GM04503 (cell line): ENCODE measurements at places on chromosomes 6 and 20.

DNA sequence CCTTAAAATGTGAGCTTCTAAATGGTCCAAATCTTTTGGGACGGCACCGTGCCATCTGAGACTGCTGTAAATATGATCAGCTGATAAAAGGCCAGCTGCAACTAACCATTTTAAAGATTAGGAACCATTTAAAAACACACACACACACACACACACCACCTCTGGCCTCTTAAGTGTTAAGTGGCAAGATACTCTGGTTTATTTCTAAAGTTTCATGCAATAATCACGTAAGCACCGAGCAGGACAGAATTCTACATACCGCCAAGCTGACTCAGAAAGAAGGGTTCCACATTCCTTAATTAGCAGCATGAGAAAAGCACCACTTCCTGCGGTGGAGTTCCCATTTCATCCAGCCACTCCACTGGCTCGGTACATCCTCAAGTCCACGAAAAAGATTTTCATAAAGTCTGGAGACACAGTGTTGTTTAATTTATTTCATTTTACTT, 17.8 kb upstream of the ZNF217 start:
- peak; percentile 97 for DNase-seq

DNA sequence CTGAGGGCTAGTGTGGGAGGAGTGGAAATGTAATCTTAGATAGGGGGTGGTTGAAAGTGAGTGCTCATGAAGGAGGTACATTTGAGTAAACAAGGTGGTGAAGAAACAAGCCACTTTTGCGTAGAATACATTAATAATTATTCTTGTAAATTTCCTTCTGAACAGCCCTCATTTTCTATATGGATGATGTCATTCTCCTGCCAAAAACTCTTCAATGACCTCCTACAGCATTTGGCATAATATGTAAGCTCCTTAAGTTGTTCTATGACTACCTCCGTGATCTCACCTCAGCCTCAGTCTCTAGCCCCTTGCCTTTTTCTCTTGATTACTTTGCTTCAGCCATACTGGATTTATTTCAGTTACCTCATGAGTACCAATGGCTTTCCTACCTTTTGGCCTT, 14.0 kb upstream of the SNAP91 start:
- no peak for DNase-seq

GRCh38 chr6:129672341-129672682, 37.7 kb downstream of the ARHGAP18 start:
- DNase-seq: no peak

DNA sequence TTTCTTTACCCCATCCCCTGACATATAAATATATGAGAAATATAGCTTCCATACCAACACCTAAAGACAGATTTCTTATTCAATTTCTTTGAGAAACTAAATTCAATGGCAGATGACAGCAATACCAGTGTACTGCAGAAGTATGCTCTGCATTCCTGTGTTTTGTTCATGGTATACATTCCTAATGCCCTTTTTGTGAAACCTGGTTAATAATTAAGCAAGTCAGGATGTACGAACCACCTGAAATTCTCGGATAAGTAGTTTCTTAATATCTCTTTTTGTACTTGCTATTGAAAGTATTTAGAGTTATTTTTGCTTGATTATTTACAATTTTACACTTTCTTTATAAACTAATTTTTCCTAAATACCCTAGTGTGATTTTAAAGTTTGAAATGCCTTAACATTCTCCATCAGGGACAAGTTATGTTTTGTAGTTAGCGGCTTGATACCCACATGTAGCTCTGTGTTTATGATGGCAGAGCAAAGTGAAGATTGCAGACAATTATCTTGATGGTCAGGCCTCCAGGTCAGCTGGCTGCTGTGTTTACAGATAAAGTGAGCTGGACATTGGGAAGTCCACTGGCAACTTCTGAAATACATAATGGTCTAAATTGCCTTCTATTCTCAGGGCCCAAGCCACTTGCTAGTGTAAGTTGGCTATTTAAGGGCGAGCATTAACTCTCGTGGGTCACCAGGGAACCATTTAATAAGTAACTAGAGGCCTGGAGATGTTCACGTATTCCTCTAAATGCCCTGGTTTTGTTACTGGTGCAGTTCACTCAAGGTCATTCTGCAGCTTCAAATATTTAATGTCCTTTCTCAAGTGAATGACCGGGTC, 58.2 kb downstream of the PLCB1 start:
- no peak for DNase-seq

GRCh38 chr6:105536961-105537360, 134.1 kb upstream of the PREP start:
- no peak for DNase-seq

- no peak for DNase-seq
Measured at GRCh38 chr6:63502156-63502555, 70.1 kb upstream of the LOC128125822 start.

GRCh38 chr6:130615816-130616215, 211.4 kb upstream of the SMLR1 start:
- DNase-seq: no peak

GRCh38 chr6:139291813-139292619, at the start of gene TXLNB:
TSS of gene TXLNB (minus strand) at chr6:139291998. CDS start at chr6:139288899, 3,099 bp downstream.
- DNase-seq: no peak

DNA sequence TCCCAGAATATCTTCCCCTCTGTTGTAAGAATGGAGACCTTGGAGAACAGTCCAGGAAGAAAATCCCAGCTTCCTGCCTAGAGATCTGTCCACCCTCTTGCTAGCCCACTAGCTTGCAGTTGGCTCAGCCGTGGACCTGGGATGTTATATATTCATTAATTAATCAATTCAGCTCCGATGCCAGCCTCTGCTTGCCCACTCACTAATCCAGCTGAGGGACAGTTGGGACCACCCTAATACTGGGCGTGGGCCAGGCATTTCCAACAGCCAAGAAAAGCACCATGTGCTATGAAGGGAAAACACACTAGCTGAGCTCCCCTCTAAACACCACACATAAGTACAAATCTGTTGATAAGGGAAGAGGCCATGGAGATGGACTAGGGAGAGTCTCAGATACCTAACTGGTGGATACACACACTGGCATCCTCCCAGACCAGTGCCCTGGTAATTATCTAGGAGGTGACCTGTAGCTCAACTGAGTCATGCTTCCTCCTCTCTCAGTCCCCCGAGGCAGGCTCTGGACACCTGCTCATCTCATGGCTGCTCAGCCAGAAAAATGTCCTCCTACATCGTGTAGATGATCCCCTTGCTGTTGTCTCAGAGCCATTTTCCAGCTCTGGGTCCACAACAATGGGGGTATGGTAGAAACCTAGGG, 78.9 kb downstream of the ANKRD60 start:
- no peak for DNase-seq

- no peak for DNase-seq
Measured at GRCh38 chr20:62908971-62909791, 17.1 kb downstream of the DIDO1 start.

- DNase-seq: no peak
Measured at GRCh38 chr20:37335642-37336368, 10.1 kb upstream of the SRC start.

- no peak for DNase-seq
Measured at GRCh38 chr6:15284743-15285142, 38.9 kb downstream of the JARID2 start.

GRCh38 chr20:64223526-64224067, 32.0 kb upstream of the PCMTD2 start:
- no peak for DNase-seq

DNA sequence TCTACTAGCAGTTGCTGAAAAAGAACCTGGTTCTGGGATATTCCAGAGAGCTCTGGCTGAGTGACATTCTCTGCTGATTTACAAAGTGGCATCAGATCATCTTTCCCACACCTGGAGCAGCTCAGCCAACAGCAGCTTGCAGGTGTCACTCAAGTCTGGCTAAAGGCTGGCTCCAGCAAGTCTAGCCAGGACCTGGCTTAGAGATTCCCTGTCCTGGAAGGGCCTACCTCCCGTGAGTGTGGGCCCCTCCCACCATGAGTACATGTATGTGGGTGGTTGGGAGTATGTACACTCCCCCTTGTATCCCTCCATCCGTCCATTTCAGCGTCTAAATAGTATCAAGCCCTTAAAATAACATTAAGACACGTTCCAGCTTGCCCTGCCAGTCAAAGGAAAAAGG, 539.3 kb upstream of the ID4 start:
- DNase-seq: no peak

DNA sequence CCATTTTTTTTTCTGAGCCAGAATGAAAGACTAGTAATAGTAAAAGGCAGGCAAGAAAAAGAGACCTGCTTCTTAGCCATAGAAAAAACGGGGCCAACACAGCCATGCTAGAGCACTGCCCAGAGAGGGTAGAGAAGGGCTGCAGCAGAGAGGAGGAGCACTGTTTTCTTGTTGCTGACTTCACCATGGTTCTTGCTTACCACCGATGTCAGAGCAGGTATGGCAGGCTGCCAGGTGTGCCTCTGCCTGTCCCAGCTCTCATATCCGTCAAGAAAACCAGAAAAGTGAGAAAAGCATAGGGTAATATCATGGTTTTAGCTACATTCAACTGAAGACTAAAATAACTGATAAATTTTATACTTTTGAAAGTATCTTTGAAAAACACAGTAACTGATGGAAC, 60.7 kb downstream of the DTNBP1 start:
- DNase-seq: no peak

- DNase-seq: no peak
Measured at GRCh38 chr6:25411316-25411950, 132.3 kb downstream of the CARMIL1 start.

DNA sequence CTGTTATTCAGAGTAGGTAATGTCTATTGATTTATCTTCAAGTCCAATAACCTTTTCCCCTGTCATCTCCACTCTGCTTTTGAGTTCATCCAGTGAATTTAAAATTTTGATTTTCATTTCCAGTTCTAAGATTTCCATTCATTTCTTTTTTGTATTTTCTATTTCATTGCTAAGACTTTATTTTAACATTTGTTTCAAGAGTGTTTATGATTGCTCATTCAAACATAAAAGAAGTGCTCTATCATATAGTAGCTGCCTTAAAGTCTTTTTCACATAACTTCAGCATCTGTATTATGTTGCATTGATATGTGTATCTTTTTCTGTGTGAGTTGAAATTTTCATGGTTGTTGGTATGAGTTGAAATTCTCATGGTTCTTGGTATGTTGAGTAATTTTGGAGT, 341.6 kb downstream of the SOX4 start:
- DNase-seq: no peak

- DNase-seq: no peak
Measured at GRCh38 chr6:5680095-5680494, 326.6 kb downstream of the NRN1 start.

DNA sequence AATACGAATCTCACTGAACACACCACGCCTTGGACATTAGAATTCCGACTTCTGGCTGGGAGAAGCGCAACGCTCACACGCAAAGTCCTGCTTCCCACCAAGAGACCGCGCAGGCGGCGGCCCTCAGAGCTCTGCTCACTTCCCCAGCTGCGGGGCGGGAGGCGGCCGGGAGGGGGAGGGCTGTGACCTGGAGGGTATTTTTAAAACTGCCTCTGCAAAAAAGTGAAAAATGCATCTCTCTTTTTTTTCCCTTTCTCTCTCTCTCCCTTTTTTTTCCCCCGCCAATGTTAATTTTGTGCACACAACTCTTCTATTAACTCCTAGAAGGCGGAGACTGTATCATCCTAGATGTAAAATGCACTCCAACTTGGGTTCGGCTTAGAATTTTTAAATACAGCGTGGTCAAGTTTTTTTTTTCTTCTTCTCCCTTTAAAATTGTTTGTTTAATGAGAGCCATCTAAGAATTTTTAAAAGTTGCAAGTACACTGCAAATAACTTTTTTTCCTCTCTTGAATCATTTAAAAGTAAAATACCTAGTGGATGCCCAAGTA, 66.4 kb downstream of the STX11 start:
- no peak for DNase-seq

GRCh38 chr20:33377366-33377765, 24.0 kb downstream of the CDK5RAP1 start:
- no peak for DNase-seq

DNA sequence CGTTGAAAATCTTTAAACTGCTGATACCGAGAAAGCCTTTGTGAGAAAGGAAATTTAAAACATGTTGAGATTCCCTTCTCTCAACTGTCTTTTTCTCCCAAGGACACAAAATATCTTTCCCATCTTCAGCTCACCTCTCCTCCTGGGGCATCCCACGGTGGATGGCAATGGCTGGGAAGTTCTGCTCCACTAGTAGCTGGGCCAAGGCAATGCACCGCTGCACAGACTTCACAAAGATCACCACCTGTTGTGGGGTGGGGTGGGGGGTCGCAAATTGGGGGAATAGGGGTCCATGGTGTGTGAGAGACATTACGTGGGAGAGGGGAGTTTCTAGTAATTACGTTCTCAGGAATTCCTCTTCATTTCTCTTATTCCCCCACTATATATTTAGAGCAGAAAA, 2.4 kb downstream of the MCCD1 start:
- no peak for DNase-seq

DNA sequence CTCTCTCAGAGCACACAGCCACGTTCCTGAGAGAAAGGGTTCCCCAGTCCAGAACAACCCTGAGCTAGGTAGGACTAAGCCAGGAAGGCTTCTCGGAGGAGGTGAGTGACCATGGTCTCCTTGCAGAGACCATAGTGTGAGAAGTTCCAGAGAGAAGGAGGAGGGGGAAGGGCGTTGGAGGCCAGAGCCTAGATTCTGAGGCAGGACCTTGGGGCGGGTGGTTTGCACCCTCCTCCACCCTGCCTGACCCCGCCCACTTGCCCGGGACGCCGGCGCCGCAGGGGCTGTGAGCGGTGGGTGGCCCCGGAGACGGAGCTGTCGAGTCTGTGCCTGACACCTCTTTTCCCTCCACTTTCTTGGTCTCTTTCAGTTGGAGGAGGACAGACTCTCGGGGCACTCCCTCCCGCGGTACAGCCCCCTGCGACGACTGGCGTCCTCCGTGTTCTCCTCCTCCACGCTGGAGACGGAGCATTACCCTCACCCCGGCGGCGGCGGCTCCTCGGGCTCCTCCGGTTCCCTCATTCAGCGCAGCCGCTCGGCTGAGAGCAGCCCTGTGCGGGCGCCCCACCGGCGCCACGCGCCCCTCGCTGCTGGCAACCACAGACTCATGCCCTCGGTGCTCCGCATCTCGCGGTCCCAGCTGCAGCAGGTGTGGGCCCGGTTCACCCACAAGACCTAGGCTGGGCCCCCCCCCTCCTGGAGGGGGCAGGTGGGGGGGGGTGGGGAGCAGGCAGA, 26.2 kb downstream of the TTBK1 start:
- no peak for DNase-seq

DNA sequence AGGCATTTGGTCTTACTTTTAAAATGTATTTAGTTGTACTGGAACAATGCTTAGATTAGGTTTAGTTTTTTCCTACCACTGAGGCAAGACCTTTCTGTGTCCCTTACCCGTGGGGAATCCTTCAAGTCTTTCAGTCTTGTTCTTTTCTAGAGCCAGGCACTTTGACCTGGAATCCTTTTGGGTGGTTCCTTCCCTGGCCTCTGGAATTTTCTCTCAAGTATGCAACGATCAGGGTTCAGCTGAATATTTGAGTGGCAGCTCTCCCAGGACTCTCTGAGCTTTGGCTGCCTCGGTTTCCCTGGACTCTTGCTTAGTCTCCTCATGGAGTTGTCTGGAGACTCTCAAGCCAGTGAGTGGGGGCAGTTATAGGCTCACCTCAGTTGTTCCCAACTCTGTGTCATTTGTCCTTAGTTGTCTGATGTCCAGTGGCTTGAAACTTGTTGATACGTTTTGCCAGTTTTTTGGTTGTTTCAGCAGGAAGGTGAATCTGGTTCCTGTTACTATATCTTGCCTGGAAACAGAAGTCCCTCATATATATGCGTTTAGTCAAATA, 118.1 kb downstream of the QKI start:
- no peak for DNase-seq

- DNase-seq: no peak
Measured at GRCh38 chr6:37432590-37432915, 468 bp upstream of the CMTR1 start.
